NCI-H524 (cell line): ENCODE measurements at places on chromosomes 6 and 20.
A peak's percentile ranks its signal among the peaks of the same experiment; 100 is the strongest.

GRCh38 chr6:126048635-126049034 is 62.3 kb downstream of the TRMT11 start:
- DNase-seq: no peak

DNA sequence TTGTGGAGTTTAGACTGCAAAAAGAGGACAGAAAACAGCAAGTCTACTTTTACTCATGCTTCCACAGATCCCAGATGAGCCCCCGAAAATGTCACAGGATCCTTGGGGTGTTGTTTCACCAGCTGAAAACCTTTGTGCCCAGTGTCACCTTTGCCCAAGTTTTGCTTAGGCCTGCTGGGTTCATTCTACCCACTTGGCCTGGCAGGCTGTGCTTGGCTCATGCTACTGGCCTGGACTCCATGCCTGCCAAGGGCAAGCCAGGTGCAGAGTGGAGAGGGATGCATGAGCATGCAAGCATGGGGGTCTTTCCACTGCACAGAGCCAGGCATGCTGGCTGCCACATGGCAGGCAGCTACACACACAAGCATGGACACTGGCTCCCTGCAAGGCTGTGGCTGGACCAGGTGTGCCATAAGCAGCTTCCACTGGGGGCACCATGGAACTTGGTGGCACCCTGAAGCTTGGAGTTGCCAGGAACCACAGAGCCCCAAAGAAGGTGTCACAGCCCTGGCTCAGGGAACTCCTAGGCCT is 1082.0 kb downstream of the KHDRBS2 start:
- DNase-seq: no peak

DNA sequence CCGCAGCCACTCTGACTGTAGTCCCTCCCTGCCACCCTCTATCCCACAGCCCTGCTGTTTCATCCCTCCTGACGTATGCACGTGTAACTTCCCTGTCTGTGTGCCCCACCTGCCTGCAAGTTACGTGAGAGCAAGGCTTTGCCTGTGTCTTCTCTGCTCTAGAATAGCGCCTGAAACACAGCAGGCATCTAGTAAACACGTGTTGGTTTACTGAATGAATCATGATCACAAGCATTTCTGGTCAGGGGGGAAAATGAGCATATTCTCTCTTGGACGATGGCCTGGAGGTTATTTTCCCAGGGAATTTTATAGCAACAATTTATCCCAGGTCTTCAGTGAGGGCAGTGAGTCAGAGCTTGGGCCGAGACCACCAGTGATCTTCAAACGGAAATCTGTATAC is 38.3 kb downstream of the PSMG4 start:
- DNase-seq: no peak

- DNase-seq: peak; percentile 84
These were observed 453 bp downstream of the KCNQ5 start for GRCh38 chr6:72622094-72622940.

- peak; percentile 75 for DNase-seq
These were observed 29.2 kb upstream of the ZNFX1 start for GRCh38 chr20:49306903-49307620.

DNA sequence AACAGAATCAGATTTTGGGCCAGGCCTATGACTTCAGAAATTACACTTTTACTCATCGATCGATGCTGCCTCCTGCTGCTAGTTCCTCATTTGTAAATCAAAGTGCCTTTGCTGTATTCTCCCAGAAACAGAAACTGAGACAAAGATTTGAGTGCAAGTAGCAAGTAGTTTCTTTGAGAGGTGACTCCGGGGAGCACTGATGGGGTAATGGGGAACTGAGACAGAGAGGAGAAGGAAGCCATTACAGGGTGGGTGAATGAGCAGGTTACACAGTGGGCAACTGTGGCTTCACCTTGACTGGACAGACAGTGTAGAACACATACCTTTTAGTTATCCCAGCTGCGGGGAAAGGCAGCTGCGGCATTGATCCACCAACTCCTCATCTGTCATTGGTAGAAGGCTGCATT is 9.7 kb upstream of the CD40 start:
- DNase-seq: no peak

DNA sequence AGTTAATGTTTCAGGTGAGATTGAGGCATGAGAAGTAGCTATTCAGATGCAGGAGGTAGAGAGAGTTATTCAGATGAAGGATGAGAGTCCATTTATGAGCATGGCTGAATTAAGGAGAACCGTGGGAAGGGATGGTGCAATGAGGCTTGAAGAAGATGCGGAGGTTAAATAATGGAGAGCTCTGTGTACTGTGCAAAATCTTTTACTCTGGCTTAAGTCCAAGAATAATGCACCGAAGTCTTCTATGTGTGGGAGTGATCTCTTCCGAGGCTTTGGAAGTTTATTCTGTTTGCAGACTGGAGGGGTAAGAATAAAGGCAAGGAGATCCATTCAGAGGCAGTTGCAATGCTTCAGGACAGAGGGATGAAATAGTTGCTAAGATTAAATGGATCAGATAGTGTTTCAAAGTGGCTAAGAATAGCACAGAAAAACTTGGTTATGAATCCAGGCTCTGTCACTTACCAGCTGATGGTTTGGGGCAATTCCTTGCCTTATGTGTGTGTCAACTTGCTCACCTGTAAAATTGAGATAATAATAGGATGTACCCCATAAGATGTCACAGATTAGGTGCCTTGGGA is 467.1 kb downstream of the HDGFL1 start:
- no peak for DNase-seq

- DNase-seq: no peak
These were observed 40.7 kb downstream of the TP53INP2 start for GRCh38 chr20:34744847-34745246.
